Neural progenitor cell (in vitro differentiated cells): ENCODE measurements at places on chromosomes 5 and 9.

DNA sequence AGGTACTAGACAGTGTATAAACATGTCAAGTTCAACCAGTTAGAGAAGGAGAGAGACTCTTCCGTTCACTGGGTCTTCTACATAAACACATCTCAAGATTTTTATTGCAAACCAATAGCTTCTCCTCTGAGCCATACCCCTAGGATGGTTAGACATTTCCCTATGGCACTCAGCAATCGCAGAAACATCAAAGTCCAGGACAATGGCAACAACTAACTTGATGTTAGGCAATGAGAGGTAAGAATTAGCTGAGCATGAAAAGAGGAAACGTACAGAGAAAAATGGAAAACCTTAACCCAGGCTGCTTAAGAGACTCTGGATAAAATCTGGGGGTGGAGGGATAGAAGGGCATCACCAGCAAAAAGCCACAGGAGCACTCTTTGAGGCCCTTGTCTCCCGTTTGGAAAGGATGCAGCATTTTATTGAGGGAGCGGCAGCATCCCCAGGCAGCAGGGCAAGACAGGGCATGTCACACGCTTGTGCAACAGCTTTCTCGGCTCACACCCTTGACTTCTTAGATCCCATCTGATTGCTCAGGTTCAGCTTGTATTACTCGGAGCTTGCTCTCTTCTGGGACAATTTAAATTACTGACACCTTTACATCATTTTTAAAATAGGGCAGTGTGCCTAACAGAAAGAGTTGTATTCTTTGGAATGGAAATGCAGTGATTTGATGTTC, 8.6 kb upstream of the PSAT1 start:
- H3K4me1 ChIP-seq: peaks cover 21% of the 10 kb centered on the region
- no peak overlapping the region for H3K4me3 ChIP-seq
- H3K27ac ChIP-seq: no peak overlapping the region
- H3K36me3 ChIP-seq: no peaks in the 10 kb centered on the region

DNA sequence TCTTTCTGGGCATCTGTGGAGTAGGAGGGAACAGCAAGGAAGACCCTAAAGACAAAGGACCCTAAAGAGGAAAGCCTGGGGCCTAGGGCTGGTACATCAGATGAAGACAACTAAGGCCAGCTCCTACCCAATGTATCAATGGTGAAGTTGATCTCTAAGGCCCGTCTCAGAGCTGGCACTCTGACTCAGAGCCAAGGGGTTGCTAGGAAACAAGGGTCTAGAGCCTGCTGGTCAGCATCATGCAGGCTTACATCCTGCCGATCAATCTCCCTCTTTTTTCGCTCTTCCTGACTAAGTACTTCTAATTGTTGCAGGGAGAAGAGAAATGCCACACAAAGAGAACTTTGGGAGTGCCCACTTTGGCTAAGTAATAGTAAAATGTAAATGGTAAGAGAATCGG, 26.2 kb downstream of the TRIM32 start:
- no peaks in the 10 kb centered on the region for H3K27me3 ChIP-seq
- no peak for DNase-seq
- H3K36me3 ChIP-seq: no peaks in the 10 kb centered on the region
- no peak overlapping the region for H3K4me3 ChIP-seq
- peaks cover 4% of the 10 kb centered on the region for H3K4me1 ChIP-seq

GRCh38 chr9:92278110-92278509, 15.4 kb downstream of the IARS1 start:
- no peak overlapping the region for H3K27ac ChIP-seq
- peaks cover 31% of the 10 kb centered on the region for H3K36me3 ChIP-seq
- no peaks in the 10 kb centered on the region for H3K4me1 ChIP-seq

DNA sequence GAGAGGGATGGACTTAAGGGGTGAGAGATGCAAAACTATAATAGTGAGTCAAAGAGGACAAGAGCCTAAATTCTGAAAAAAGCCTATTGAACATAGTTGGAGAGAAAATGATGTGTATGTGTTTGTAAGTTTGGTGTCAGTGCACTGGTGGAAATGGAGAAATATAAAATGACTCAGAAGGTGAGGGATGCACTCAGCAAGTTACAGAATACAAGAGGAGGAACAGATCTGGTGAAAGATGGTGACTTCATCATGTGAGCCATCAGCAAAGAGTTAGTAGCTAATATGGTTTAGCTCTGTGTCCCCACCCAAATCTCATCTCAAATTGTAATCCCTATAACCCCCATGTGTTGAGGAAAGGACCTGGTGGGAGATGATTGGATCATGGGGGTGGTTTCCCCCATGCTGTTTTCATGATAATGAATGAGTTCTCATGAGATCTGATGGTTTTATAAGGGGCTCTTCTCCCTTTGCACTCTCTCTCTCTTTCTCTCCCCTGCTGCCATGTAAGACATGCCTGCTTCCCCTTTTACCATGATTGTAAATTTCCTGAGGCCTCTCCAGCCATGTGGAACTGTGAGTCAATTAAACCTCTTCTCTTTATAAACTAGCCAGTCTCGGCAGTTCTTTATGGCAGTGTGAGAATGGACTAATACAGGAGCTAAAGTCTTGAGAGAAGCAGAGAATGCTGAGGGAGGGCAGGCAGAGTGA, 30.4 kb upstream of the FYB1 start:
- H3K4me3 ChIP-seq: no peak overlapping the region
- no peak overlapping the region for H3K27ac ChIP-seq
- H3K27me3 ChIP-seq: no peaks in the 10 kb centered on the region
- no peak for DNase-seq
- H3K4me1 ChIP-seq: no peaks in the 10 kb centered on the region
- no peaks in the 10 kb centered on the region for H3K36me3 ChIP-seq
